GM19239 (cell line): ENCODE measurements at places on chromosomes 2 and 18.

DNA sequence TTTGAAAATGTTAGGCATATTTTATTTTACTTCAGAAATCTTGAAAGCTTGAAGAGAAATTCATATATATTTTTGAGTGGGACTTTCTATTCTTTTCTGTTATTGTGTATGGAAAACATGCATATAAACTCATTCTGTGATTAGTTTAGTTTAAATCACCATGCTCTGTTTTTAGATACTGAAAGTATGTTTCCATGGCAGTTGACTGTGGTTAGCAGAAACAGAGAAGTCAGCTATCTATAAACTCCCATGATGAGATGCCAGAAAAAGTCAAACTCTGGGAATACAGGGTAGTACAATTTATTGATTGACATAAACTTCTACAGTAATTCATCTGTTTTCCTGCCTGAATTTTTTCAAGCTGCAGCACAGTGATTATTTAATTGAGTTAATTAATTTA lies 905.3 kb upstream of the VRK2 start:
- DNase-seq = no peak

GRCh38 chr18:71707985-71708500 lies 836.1 kb downstream of the CBLN2 start:
- no peak for DNase-seq

- DNase-seq = peak; percentile 7
These were observed 216.3 kb upstream of the DTNA start for GRCh38 chr18:34493566-34494358.

DNA sequence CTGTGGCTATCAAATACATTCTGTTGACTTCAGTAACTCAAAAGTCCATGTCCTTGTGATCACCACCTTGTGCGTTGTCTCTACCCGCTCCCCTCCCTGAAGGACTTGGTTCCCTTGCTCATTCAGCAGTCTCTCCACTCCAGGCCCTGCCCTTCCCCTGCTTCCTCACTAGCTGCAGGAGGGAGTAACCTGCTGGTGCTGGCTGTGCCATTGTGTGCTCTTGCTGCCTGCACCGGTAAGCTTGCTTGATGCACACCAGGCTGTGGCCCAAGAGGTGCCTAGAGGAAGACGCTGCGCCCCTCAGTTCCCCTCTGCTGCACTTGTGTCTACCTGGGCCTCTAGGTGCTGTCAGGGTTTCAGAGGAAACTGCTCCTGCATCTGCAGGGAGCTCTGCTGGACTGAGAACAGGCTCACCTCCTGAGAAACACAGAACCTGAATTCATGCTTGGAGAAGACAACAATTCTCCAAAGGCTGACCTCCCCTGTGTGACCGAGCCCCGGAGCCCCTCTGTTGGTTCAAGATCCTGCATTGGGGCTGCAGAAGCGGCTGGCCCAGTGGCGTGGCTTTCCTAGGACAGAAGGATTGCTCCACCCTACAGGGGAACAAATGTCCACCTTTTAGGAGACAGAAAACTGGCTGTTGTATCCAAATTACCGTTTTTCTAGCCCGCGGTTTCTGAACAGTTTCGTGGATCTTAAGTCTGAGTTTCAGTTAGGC lies 33.6 kb downstream of the PTPRM start:
- no peak for DNase-seq

DNA sequence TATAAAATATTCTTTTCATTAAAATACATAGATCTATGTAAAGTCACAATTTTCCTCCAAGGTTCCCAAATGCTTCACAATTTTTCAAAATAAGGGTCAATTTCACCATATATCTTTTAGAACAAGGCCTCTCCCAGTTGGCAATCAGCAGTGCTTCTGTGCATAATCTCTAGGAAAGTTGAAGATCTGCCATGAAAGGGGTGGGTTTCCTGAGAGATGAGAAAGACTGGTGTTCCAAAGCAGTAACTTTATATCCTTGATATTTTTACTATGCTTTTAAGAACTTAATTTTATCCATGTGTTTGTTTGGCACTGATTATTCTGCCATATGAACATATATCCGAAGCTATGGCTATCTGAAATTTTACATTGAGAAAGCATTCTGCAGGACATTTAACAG lies 199.4 kb upstream of the CYP26B1 start:
- no peak for DNase-seq

GRCh38 chr18:74518456-74519295 lies 15.6 kb upstream of the CNDP1 start:
- no peak for DNase-seq

GRCh38 chr2:94871226-94872087 lies at the start of gene TEKT4:
Gene TEKT4 (plus strand): TSS chr2:94871430. CDS start chr2:94871580, 150 bp downstream.
- DNase-seq = no peak

- no peak for DNase-seq
These were observed 60.6 kb downstream of the INHBB start for GRCh38 chr2:120406566-120406965.

GRCh38 chr18:59518705-59519104 lies 159.6 kb upstream of the LMAN1 start:
- no peak for DNase-seq

GRCh38 chr2:188610827-188611226 lies 319.2 kb downstream of the GULP1 start:
- DNase-seq = no peak

GRCh38 chr2:141195087-141195486 lies 935.7 kb downstream of the LRP1B start:
- no peak for DNase-seq

DNA sequence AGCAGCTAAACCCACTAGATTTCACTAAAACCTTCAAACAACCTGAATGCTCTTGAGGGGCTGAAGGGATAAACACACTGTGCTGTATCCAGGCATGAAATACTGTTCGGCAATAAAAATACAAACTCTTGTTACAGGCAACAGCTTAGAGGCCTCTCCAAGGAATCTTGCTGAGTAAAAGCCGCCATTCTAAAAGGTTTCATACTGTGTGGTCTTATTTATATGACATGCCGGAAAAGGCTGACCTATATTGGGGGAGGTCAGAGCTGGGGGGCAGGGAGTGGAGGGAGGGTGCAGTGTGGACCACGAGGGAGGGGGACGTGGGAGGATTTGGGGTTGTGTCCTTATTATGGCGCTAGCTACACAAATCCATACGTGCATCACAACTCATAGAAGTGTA lies 136.2 kb downstream of the MBP start:
- no peak for DNase-seq

- no peak for DNase-seq
These were observed 258.9 kb downstream of the CYRIA start for GRCh38 chr2:16406496-16407289.
